ENCODE measurements at places on chromosomes 6 and 20. TPM values are rescaled to one million over a fixed set of nuclear protein-coding genes. Genes with fewer than 3 reads are reported as not detected.

Gene RGS19
- 50.7 TPM for total RNA-seq

Gene IL20RA
- total RNA-seq = not detected

Gene NR2E1
- not detected for total RNA-seq

Gene HMGCLL1
- total RNA-seq = not detected

Gene SOX18
- total RNA-seq = not detected

Gene JPH2
- not detected for total RNA-seq

Gene UBD
- total RNA-seq = not detected

Gene LAMA4
- total RNA-seq = not detected

Gene MUC21
- not detected for total RNA-seq

DNA sequence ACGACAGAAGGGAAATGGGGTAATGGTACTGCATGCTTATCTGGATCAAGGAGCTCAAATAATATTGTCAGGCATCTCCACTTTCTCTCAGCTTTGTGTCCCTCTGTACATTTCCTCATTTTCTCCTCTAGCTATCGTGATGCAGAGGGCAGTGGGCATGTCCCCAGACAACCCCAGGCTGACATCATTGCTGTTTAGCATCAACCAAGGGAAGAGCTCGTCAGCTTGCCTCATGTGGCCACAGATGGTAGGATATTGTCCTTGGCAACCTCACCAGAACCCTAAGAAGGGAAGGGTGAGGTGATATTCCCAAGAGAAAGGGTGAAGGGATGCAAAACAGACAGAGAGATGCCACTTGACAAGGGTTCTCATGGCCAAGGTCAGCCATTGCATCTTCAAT lies 58.3 kb downstream of the MAFB start:
- no peak overlapping the region for H3K4me3 ChIP-seq
- no peaks in the 10 kb centered on the region for H3K36me3 ChIP-seq
- DNase-seq = no peak
- no peak overlapping the region for H3K27ac ChIP-seq

DNA sequence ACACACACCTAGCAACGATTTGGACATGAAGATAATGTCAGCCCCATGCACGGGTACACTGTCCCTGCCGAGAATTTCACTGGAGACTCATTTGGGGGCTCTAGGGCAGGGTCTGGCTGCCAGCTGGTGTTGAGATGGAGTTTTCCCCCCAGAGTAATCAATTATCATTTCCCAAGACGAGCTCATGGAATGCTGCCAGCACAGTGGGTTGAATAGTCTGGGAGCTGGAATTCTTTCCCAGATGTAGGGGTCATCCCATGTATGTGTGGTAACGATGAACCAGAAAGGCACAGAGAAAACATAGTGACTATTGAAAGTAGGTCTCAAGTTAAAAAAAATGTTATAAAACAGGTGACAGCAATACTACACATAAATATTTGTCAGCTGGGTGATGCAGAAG lies 579.9 kb downstream of the MAFB start:
- H3K4me1 ChIP-seq = no peaks in the 10 kb centered on the region
- no peaks in the 10 kb centered on the region for H3K36me3 ChIP-seq
- DNase-seq = no peak
- no peak overlapping the region for H3K4me3 ChIP-seq

DNA sequence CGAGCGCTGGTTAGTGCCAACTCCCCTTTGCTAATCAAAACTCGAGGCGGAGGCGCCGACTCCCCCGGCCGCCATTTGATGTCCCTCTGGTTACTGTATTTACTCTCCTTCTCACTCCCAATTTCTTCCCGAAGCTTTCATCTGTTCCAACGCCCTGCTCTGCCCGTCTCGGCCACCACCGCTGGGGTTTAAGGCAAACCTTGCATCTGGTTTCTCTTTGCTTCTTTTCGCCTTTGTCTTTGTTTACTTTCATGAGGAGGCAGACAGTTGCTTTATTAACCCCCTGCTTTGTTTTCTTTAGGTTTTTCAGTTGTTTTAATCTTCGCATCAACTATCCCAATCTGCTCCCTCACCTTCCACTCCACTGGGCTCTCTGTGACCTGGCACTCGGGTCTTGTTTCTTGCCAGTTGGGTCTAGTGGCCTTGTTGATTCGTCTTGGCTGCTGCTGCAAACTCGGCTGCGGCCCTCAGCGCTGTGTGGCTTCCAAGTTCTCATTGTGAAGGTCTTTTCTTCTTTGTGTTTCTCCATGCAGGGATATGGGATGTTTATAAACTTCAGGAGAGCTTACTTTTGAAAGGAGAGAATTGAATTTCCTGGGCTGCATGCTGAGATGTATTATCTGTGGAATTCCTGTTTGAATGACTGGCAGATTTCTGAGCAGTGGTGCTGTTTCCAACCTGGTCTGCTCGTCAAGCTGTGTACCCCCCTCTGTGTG lies 155.1 kb downstream of the CDC5L start:
- no peak overlapping the region for H3K27ac ChIP-seq
- H3K27me3 ChIP-seq = no peaks in the 10 kb centered on the region
- H3K36me3 ChIP-seq = no peaks in the 10 kb centered on the region
- H3K4me1 ChIP-seq = no peaks in the 10 kb centered on the region

GRCh38 chr6:131787079-131787478 lies 20.7 kb upstream of the ENPP1 start:
- no peak overlapping the region for H3K4me3 ChIP-seq
- no peak overlapping the region for H3K27ac ChIP-seq
- H3K27me3 ChIP-seq = no peaks in the 10 kb centered on the region
- no peaks in the 10 kb centered on the region for H3K36me3 ChIP-seq
- no peak for DNase-seq

GRCh38 chr6:83613378-83613777 lies 95.5 kb downstream of the SNAP91 start:
- H3K27me3 ChIP-seq = no peaks in the 10 kb centered on the region
- H3K4me3 ChIP-seq = no peak overlapping the region
- DNase-seq = no peak
- H3K4me1 ChIP-seq = no peaks in the 10 kb centered on the region
- no peaks in the 10 kb centered on the region for H3K36me3 ChIP-seq
- H3K27ac ChIP-seq = no peak overlapping the region

DNA sequence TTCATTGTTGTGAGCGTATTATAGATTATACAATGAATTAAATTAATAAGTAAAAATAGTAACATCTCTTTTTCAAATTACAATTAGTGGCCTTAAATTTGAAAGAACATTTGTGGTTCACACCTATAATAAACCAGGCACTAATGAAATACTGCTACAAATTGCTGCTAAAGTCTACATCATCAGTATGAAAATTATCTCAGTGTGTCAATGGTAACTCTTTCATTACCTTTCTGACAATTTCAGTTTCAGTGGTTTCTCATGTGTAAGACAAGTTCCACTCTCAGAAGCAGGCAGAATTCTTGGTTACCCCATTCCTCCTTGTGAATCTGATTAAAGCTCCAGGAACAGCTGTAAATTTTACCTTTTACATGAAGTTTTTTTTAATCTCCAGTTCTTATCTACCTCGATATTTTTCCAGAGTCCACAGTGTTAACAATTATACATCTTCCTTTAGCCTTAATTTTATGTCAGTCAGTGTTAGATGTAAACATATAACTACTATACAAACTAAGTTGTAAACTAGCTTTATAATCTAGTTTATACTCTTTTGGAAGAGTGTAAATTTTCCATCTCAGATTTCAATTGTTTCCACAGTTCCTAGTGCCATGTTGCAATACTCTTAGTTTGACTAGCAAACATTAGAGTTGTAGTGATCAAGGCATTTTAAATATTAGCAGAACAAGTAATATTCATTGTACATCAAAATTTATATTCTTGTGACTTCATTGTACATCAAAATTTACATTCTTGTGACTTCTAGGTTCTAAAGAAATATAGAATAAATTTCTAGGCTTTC lies 1038.4 kb downstream of the EPHA7 start:
- no peaks in the 10 kb centered on the region for H3K27me3 ChIP-seq
- DNase-seq = no peak
- H3K4me1 ChIP-seq = no peaks in the 10 kb centered on the region
- H3K4me3 ChIP-seq = no peak overlapping the region
- H3K27ac ChIP-seq = no peak overlapping the region
- H3K36me3 ChIP-seq = no peaks in the 10 kb centered on the region

DNA sequence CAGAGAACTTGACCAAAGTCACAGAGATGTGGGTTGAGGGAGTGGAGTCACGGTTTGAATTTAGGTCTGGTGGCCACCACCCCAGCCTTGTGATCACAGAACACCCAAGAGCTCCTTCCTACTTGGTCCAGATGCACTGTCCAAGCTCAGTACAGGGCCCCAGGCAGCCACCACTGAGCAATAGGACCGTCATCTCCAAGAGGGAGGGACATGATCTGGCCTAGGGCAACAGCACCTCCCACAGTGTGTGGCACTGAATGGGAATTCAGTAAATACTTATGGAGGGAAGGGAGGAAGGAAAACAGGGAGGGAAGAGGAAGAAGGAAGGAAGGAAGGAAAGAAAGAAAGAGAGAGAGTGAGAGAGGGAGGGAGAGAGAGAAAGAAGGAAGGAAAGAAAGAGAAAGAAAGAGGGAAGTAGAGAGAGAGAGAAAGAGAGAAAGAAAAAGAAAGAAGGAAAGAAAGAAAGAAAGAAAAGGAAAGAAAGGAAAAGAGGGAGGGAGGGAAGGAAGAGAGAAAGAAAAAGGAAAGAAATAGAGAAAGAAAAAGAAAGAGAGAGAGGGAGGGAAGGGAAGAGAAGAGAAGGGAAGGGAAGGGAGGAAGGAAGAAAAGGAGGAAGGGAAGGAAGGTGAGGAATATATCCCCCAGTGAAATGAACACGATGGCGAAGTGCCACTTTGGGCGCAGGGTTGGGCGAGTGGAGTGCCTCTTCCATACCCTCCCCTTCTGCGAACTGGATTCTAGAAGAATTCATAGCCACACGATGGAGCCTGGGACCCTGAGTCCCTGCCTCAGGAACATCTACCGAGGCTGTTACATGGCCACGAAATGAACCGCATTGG lies 243.7 kb downstream of the TFAP2C start:
- no peaks in the 10 kb centered on the region for H3K36me3 ChIP-seq
- H3K27ac ChIP-seq = no peak overlapping the region
- no peak for DNase-seq
- H3K4me1 ChIP-seq = no peaks in the 10 kb centered on the region
- H3K27me3 ChIP-seq = no peaks in the 10 kb centered on the region

DNA sequence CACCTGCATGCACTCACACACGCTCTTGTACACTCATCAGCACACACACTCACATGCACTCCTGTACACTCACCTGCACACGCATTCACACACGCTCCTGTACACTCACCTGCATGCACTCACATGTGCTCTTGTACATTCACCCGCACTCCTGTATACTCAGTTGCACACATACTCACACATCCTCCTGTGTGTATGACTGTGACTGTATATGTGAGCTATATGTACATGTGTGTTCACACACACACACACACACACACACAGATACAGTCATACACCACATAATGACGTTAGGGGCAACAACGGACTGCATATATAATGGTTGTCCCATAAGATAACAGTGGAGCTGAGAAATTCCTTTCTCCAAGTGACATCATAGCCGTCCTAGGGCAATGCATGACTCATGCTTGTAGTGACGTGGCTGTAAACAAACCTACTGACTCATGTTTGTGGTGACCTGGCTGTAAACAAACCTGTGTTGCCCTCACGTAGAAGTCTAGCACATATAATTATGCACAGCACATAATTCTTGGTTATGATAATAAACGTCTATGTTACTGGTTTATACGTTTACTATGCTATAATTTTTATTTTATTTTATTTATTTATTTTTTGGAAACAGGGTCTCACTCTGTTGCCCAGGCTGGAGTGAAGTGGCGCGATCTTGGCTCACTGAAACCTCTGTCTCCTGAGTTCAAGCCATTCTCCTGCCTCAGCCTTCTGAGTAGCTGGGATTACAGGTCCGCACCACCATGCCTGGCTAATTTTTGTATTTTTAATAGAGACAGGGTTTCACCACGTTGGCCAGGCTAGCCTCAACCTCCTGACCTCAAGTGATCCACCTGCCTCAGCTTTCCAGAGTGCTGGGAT lies 22.8 kb upstream of the TAF4 start:
- no peaks in the 10 kb centered on the region for H3K27me3 ChIP-seq
- DNase-seq = no peak
- no peak overlapping the region for H3K4me3 ChIP-seq
- H3K4me1 ChIP-seq = no peaks in the 10 kb centered on the region
- no peaks in the 10 kb centered on the region for H3K36me3 ChIP-seq

DNA sequence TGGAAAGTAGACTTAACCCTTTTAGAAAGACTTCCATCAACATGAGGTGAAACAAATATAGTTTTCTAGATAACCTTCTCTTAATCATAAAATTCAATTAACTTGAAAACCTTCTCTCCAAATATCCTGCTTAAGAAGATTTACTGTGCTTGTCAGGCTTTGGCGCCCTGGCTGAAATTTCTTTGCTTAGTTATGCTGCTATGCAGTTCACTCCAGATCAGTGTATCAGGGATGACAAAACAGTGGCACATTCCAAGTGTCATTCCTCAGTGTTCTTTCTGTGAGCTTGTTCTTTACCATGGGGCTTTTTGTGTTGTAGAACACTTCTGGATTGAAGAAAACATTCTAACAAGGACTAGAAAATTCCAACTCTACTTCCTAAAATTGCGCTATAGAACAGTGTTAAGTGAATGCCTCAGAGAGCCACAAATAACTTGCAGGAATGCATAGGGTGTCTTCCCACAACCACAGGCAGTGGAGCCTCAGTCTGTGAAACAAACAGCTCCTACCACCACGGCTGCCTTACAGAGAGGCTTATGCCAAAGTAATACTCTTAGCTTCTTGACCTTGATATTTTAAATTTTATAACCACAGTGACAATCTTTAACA lies 443.6 kb downstream of the CDC5L start:
- H3K4me3 ChIP-seq = no peak overlapping the region
- H3K27me3 ChIP-seq = no peaks in the 10 kb centered on the region
- DNase-seq = no peak
- H3K4me1 ChIP-seq = no peaks in the 10 kb centered on the region
- H3K27ac ChIP-seq = no peak overlapping the region

DNA sequence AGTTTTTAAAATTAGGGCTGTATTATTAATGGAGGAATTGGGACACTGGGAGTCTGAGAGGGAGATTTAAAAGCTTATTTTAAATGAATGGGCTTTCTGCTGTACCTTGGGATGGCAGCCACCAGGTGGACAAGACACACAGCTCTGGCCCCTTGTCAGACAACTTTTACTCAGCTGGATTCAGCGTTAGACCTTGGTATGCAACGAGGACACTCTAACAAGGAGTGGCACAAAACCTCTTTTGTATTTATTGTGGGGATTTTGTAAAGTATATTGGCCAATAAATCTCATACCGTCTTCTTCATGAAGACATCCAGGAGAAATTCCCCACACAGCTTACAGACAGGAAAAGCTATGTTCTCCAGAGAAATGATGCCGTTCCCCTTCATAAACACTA lies 105.7 kb downstream of the LCA5 start:
- no peaks in the 10 kb centered on the region for H3K4me1 ChIP-seq
- H3K27me3 ChIP-seq = no peaks in the 10 kb centered on the region
- no peak overlapping the region for H3K27ac ChIP-seq
- no peak for DNase-seq

GRCh38 chr6:158812611-158813010 lies 6.6 kb downstream of the EZR start:
- H3K4me1 ChIP-seq = peaks cover 88% of the 10 kb centered on the region
- H3K27ac ChIP-seq = peak overlapping the region; percentile 97
- no peaks in the 10 kb centered on the region for H3K27me3 ChIP-seq
- peak overlapping the region; percentile 100 for H3K4me3 ChIP-seq
- H3K36me3 ChIP-seq = peaks cover 66% of the 10 kb centered on the region

All from CD4-positive, CD25-positive, alpha-beta regulatory T cell (primary cell).